ENCODE measurements at places on chromosomes 13 and 19.

DNA sequence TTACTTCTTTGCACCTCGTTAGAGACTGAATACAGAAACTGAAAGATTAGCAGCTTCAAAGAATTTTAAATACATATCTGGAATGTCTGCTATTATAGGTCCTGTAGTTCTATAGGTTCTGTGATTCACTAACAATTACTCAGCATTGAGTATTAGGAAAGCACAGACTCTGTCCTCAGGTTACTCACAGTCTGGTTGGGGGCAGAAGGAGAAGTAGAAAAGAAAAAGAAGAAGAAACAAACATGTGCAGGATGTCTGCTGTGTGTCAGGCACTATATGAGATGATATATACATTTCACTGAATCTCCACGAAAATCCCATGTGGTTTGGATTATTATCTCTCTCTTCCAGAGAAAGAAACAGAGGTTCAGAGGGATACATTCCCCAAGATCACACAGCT lies 40.1 kb downstream of the SERTM1 start:
- no peak for DNase-seq

- no peak for DNase-seq
Observed at GRCh38 chr13:28657784-28658538, 969 bp upstream of the POMP start.

DNA sequence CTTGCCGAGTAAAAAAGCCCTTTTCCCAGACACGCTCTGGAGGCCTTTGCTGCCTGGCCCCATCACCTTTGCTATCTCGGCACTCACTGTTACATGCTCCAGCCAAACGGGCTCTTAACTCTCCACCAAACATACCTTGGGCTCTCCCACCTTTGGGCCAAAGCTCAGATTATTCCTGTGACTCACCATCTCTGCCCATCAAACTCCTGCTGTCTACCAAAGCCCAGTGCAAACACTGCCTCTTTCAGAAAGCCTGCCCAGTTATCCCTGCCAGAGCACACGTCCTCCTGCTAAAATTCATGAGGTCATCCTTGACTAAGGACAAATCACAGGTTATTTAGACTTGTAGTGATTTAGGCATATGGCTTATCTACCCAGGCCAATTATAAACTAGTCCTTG lies 48.1 kb upstream of the SERPINE3 start:
- DNase-seq = no peak

- no peak for DNase-seq
Observed at GRCh38 chr19:15538774-15539173, 30.4 kb downstream of the CYP4F22 start.

DNA sequence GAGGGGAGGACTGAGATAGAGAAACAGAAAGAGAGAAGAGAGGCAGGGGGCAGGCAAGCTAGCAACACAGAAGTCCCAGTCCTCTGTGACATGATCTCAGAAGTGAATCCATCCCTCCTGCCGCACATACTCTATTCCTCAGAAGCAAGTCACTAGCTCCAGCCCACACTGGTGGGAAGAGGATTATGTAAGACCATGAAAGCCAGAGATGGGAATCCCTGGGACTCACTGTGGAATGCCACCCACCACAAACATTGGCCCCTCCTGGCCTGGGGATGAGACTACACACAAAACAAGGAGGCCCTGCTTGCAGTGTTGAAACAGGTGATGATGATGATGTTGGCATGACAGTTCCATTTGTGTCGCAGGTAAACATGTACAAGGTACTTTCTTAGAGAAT lies 419.9 kb downstream of the IRS2 start:
- DNase-seq = no peak

DNA sequence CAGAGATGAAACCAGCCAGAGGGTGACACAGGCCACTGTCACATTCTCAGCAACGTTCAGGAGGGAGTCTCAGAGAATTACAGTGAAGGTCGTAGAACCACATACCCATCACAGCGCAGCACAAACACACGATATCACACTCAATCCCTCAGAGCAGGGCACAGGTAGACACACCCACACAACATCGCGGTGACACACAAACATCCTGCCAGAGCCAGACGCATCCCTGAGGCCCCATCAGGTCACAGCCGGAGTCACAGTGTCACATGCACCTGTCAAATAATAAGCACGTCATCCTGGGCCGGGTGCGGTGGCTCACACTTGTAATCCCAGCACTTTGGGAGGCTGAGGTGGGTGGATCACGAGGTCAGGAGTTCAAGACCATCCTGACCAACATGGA lies 17.5 kb downstream of the ELAVL3 start:
- DNase-seq = no peak

- DNase-seq = no peak
Observed at GRCh38 chr13:51035469-51035868, 75.6 kb downstream of the C13orf42 start.

- peak; percentile 73 for DNase-seq
Observed at GRCh38 chr13:98458431-98458830, 118.5 kb downstream of the STK24 start.

- DNase-seq = no peak
Observed at GRCh38 chr19:54469496-54469934, 3.6 kb downstream of the CDC42EP5 start.

DNA sequence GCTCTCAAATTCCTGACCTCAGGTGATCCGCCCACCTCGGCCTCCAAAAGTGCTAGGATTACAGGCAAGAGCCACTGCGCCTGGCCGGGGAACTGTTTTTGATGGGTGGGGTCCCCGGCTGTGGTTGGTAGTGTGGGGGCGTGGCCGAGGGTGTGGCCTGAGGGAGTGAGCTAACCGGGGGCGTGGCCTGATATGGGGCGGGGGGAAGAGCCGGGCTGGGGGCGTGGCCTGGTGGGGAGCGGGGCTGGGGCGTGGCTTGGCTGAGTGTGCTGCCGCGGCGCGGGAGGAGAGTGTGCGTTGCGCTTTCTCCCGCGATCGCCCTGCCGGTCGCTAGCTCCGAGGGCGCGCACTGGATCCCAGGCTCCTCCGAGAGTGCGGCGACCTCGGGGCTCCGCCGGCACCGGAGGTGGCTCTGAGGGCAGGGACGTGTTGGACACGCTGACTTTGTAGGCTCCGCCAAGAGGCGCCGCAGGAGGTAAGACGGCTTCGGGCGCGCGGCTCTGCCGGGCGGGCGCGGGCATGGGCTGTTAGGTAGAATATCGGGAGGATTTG lies at the start of gene SPATA13:
TSS of gene SPATA13 (plus strand) at position 263 of the 552 bp plus-strand sequence. CDS start 62,210 bp downstream, outside the sequence.
- DNase-seq = peak; percentile 97

DNA sequence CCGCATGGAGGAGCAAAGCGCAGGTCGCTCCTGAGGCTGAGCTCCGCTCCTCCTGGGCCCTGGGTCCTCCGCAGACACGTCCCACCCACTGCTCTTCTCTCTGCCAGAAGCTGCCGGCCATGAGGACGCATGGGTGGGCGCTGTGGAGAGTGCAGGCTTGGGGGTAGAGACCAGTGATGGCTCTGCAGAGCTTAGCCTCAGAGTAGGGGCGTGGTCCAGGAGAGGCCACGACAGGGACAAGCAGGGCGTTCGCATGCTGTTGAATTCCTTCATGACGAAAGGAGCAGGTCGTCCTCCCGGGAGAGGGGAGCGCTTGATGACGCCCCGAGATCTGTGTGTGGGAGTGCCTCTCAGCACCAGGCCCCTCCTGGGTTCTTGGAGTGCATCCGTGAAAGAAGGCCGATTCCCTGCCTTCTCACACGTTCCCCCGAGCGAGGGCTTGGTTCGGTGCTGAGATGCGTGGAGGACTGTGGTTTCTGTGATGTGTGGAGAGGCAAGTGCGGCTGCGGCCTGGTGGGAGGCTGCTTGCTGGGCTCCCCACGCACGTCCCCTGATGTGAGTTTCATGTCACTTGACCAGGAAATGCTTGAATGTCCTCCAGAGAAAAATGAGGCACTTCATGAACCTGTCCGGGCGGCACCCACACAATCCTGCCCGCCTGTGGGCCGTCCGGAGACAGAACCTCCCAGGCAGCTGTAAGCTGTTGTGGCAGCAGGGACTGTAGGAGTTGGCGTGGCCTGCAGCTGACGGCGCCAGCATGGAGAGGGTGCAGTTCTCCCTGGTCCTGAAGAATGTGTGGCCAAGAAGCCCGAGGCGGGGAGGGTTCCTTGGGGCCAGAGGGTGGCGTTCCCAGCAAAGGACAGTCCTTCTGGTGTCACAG lies 4.5 kb downstream of the SF3A2 start:
- peak; percentile 83 for DNase-seq
